Epithelial cell of proximal tubule (primary cell): ENCODE measurements at places on chromosomes 16 and 17.

GRCh38 chr17:59349178-59349577 is 17.7 kb downstream of the YPEL2 start:
- DNase-seq = no peak

- DNase-seq = no peak
These were observed 255.6 kb upstream of the SDK2 start for GRCh38 chr17:73899839-73900238.

DNA sequence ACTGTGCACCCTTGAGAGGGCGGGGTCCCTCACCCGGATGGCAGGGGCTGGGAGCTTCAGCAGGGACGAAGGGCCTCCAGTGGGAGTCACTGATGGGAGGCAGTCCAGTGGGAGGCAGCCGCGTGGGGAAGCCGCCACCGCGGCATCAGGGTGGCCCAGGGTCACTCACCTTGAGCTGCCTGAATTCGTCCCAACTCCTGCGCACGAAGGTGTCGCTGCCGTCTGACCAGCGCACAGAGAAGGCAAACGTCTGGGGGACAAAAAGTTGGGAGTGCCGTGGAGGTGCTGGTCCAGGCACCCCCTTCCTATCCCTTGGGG is 540 bp downstream of the NOXO1 start:
- no peak for DNase-seq

DNA sequence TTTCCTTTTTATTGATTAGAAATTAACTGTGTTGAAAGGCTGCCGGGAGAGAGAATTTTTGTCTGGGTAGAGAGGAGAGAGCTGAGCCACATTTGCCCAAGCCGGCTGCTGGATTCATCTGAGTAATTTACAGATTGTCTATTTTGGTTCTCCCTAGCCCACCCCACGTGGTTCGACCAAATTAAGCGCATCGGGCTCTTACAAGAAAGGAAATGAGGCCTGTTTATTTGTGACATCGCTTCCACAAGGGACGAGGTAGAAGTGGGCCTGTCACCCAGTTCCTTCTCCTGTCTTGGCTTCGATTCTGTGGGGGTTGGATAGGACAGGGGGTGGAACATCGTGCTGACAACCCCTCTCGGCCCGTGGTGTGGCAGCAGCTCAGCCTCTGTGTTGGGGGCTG is 42.9 kb downstream of the SYT17 start:
- DNase-seq = no peak

DNA sequence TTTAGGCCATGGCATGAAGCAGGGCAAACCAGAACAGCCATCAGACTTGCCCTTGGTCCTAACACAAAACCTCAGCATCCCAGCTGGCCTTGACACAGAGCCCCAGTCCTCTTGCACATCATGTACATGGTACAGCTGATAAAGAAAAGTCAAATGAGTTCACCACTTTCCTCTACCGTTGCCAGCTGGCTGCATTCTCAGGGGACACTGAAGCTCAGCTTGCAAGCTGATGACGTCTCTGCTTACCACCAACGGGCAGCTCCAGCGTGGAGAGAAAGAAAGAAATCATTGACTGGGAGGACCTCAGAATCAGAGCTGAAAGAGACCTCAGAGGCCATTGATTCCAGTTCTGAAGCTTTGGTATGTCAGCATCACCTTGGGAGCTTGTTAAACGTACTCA is 80.7 kb upstream of the CES5A start:
- no peak for DNase-seq

DNA sequence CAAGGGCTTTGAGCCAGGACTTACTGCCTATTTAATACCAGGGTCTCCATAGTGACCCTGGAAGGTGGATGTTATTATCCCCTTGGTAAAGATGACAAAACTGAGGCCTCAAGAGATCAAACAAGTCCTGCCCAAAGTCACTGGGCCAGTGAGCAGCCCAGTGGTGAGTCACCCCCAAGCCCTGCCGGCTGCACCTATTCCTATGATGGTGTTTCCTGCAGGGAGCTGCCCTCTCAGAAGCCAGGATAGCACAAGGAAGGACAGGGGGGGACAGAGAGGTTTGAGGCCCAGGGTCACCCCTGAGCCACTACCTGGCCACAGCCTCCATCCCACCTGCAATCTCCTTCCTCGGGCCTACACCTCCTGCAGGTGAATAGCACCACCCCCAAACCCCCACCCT is 90.9 kb downstream of the SDK2 start:
- no peak for DNase-seq

GRCh38 chr16:16016388-16016964 is 67.1 kb downstream of the ABCC1 start:
- DNase-seq = no peak

DNA sequence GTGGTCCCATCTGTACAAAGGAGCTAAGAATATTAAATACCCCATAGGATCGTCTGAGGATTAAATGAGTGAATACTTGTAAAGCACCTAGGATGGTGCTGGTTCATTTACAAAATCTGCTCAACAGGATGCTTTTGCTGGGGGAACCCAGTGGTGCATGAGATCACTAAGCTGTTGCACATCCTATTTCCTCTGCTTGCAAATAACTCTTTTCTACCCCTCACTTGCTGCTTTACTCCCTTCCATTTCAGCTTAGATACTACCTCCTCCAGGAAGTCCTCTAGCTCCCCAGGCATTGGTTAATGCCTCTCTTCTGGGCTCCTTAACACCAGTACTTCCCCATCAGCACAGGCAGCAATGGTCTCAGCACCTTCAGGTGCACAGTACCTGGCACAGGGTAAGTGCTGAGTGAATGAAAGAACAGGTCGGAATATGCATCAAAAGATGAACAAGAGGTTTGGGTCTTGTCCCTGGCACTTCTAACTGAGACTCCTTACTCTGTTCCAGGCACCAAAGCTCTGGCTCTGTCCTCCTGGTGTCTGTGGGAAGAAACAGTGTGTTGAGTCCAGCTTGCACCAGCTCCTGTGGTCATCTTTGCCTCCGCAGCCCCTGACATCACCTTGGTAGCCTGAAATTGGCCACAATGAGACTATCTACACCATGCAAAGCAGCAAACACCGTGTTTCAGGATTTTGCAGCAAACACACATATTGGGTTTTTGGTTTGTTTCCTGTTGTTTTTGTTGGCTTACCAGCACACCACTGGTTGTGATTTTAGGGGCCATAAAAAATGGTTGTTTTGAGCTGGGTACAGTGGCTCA is 24.1 kb upstream of the IL21R start:
- DNase-seq = no peak

DNA sequence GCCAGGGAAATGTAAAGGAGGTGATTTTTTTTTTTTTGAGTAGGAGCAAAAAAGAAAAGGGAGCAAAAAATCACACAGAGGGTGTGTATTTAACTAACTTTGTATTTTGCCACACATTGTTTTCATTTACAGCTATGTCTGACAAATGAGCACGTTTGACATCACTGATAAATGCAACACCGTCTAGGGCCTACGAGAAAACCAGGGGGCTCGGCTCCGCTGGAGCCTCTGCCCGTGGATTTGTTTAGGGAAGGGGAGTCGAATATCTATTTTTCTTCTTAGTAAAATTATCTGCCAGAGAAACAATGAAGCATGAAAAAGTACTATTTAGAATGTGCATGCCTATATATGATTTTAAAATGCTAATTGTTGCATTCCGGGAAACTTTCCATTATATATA is 6.8 kb downstream of the MAF start:
- no peak for DNase-seq

- peak; percentile 91 for DNase-seq
These were observed 39.9 kb downstream of the CENPV start for GRCh38 chr17:16313139-16314090.

DNA sequence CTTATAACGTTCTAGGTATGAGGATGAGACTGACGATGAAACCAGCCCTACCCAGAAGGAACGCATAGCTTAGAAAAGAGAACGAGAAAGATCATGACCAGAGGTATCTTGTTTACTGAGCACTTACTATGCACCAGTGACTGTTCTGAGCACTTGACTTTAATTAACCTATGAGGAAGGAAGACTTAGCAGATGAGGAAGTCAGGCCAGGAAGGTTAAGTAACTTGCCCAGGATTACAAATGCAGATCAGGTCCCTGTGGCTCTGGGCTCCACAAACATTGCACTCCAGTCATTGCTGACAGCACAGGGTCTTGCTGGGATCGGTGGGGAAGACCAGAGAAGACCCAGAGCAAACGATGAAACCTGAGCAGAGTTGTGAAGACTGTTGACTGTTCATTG is 7.1 kb downstream of the KRT13 start:
- no peak for DNase-seq

DNA sequence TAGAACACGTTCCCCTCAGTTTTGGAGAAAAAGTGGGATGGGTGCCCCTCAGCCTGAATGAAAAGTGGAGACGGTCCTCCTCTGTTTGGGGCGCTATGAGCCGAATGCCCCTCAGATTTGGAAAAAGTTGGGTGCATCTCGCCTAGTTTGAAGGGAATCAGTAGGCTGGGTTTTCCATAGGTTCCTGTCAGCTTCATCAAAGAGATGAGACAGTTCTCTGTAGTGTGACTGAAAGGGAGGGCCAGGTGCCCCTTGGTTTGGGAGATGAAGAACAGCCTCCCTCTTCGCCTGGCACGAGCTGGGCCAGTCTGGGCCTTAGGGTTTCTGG is 742 bp upstream of the SLC9A5 start:
- no peak for DNase-seq

DNA sequence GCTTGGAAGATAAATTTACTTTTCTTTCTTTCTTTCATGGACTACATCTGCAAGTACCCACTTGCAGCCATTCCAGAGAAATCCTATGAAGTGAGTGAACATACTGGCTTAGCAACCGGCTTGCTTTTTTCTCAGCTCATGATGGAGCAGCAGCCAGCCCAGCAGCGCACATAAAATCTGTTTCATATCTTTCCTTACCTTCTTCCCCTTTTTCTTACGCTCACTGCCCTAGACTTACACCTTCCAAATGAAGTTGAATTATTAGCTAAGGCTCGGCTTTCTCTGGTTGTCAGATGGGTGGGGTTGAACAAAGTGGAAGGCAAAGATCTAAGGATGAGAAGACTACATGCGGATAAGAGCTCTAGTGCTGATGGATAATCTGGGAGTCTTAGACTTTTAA is 13.9 kb upstream of the ABCA8 start:
- DNase-seq = no peak

DNA sequence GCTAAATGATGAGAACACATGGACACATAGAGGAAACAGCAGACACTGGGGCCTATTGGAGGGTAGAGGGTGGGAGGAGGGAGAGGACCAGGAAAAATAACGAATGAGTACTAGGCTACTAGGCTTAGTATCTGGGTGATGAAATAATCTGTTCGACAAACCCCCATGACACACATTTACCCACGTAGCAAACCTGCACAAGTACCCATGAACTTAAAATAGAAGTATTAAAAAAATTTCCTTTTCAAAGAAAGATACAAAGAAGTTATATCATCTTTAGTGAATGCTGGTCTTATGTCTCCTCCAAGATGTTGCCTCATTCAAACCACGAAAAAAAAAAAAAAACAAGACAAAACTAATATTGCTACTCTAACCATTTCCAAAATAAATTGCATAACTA is 31.7 kb downstream of the MBTD1 start:
- DNase-seq = no peak

GRCh38 chr16:58110571-58111301 is 18.4 kb downstream of the CFAP20 start:
- DNase-seq = no peak

GRCh38 chr17:55320594-55321426 is 56.0 kb downstream of the HLF start:
- no peak for DNase-seq

GRCh38 chr17:71063127-71063526 is 893.8 kb downstream of the KCNJ2 start:
- DNase-seq = no peak

DNA sequence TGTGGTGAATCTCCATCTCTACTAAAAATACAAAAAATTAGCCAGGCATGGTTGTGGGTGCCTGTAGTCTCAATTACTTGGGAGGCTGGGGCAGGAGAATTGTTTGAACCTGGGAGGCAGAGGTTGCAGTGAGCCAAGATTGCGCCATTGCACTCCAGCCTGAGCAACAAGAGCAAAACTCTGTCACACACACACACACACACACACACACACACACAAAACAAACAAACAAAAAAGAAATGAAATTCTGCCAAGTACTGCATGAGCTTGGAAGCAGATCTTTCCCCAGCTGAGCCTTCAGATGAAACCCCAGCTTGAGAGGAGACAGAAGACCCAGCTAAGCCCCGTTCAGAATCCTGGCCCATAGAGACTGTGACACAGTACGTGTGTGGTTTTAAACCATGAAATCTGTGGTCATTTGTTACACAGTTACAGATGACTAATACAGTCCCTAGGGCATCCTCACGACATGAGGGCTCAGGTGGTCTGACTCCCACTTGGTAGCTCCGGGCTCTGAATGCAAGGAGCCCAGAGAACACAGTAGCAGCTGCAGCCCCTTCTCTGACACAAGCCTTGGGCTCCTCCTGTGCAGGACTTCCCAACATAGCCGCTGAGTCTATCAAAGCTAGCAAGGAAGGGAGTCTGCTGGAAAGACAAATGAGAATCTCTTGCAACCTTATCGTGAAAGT is 132.8 kb downstream of the SEC14L1 start:
- no peak for DNase-seq

DNA sequence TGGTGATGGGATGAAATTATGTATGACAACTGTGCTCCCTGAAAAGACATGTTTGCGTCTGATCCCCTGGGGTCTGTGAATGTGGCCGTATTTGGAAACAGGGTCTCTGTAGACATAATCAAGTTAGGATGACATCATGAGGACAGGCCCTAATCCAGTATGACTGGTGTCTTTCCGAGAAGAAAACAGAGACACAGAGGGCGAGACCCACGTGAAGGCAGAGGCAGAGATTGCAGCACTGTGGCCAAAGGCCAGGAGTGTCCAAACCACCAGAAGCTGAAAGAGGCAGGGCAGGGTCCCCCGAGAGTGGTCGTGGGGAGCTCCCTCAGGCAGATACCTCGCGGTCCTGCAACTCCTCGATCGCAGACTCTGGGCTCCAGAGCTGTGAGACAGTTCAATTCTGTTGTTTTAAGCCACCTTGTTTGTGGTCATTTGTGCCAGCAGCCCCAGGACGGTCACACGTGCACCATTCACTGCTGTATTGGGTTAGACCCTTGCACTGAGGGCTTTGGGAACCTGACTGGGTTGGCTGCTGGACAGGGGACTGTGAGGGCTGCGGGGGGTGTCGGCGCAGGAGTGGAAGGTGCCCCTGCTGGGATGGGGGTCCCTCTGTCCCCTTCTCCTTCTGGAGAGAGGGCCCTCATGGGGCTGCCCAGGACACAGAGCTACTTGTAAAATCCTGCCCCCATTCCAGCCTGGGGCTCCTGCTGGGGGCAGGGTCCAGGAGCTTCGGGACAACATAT is 27.7 kb downstream of the METRNL start:
- DNase-seq = no peak

- no peak for DNase-seq
These were observed 28.5 kb downstream of the CRLF3 start for GRCh38 chr17:30796016-30796415.
